AG04449 (cell line): ENCODE measurements at places on chromosomes 11 and 22.

GRCh38 chr11:77474684-77475060 is 778 bp upstream of the PAK1 start:
- DNase-seq, result no peak

DNA sequence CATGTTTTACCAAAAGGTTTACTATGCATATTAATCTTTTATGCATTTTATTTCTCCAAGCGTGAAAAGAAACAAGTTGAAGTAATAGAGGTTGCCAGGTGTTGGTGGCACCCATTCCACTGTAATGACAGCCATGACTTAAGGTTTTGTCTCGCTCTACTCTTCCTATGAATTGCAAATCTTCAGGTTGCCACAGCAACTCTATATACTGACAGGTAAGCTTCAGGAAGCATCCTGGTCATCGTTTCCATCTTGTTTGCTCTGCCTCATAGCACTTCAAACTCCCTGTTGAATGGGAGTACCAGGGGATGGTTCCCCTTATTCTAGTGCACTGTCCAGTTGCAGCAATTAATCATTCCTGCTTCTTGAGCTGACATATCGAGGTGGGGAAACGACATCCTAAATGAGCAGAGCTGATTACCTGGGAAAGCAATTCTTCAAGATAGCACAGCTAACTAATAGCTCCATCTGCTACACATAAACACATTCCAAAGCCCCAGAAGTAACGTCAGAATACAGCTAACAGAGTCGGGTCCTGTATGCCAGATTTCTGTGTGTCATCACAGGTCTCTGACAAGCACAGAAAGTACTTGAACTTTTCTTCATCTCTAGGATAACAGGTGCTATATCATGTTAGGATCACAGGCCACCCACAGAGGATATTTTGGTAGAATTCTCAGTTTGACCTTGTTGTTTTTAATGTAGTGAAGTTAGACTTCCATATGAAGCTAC is 80.3 kb downstream of the CADM1 start:
- no peak for DNase-seq

- DNase-seq, result no peak
Measured at GRCh38 chr11:35792148-35792845, 129.7 kb downstream of the TRIM44 start.

- DNase-seq, result no peak
Measured at GRCh38 chr22:22157348-22157725, 87.2 kb upstream of the VPREB1 start.

- no peak for DNase-seq
Measured at GRCh38 chr11:129967996-129968395, 34.6 kb downstream of the PRDM10 start.

DNA sequence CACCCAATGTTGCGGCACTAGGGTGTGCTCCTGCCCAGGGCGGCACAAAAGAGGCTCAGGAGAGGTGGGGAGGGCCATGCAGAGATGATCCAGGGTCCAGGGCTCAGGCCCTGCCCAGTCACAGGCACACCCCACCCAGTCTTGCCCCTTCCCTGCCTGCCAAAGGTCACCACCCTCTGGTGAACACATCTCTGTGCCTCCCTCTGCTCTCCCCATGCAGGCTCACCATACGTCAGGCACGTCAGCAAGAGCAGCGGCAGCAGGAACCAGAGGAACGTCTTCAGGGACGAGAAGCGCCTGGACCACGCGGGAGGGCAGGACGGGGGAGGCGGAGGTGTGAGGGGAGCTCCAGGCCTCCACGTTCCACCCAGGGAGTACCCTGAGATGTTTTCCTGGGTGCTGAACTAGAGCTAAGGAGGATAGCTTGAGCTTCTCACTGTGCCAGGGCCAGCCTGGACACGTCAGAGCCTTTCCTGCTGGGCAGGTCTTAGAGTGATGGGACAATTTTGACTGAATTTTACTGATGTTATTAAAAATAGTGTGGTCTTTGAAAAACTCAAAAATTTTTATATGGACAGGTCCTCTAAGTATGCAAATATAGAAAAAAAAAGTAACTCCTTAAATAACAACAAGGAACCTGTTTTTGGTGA is 7.2 kb downstream of the SUN2 start:
- no peak for DNase-seq

GRCh38 chr11:107583629-107584195 is 7.2 kb upstream of the ELMOD1 start:
- DNase-seq, result no peak

- DNase-seq, result no peak
Measured at GRCh38 chr11:34898474-34898873, 17.7 kb downstream of the APIP start.

DNA sequence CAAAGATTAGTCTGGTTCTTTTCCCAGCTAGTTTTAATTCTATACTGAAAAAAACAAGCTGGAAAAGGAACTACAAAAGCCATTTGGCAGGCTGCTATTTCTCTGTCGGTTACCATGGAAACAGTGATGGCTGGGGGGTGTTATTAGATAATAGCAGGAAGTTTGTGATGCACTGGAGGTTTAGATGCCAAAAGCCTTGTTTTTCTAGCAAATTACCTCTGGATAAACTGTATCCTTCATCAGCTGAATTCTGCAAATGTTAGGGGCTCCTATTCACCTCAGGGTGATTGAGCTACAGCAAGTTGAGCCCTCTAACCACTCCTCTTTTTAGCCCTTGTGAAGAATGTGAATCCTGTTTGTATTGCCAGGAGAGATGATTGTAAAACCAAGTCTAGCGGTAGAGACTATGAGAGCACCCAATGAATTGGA is 25.2 kb downstream of the ALKBH3 start:
- no peak for DNase-seq

GRCh38 chr11:61061081-61061826 is 41.0 kb upstream of the CD5 start:
- DNase-seq, result no peak

DNA sequence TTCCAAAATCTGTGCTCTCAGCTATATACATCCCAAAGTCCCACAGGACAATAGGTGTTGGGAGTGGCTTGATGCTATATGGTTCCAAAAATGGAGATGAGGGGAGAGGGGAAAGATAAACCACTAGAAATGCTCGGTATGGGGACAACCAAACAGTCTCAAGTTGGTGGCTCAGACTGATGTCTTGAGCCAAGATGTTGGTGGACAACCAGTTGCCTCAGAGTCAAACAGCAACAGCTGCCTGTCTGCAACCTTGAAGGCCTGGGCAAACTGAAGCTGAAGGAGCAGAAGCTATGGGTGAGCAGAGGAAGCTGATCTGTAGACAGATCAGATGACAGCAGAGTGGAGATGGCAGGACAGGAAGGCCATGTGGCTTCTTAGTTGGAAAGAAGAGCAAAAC is 4.0 kb downstream of the RRP8 start:
- no peak for DNase-seq

GRCh38 chr22:23834406-23834792 is 4.4 kb downstream of the DERL3 start:
- no peak for DNase-seq

DNA sequence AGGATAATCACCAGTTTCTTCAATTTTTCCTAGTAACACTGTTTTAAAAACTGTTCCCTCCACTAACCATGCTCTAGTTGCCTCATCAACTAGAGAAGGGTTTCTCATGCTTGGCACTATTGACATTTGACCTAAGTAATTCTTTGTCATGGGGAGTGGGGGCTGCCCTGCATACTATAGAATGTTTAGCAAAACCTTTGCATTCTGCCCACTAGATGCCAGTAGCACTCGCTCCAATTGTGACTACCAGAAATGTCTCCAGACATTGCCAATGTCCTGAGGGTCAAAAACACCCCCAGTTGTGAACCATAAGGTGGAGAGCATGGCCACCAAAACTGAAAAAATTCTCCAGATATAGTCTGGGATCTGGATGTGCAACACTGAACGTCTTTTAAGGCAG is 27.6 kb upstream of the BMAL1 start:
- DNase-seq, result no peak

GRCh38 chr11:96470521-96470920 is 80.7 kb downstream of the JRKL start:
- no peak for DNase-seq

DNA sequence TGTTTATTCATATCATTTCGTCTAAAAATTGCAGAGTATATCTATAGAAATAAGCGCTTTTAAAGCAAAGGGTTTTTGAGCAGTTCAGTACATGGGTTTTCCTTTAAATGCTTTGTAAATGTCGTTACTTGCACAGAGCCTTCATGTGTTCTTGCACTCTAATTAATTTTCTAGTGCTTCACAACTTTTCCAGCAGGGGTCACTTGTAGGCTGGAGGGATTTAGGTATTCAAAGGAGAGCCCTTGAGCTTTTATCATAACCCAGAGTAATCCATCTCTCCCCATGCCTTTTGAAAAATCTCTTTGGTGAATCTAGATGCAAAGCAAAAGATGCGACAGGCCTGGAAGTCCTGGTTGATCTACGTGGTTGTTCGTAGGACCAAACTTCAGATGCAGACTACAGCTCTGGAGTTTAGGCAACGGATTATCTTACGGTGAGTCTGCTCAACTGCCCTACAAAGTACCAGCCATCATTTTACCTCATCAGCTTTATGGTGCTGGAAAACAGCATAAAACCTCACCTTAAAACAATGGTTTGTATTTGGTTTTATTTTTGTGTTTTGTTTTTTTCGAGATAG is 60.4 kb downstream of the SFI1 start:
- DNase-seq, result no peak

DNA sequence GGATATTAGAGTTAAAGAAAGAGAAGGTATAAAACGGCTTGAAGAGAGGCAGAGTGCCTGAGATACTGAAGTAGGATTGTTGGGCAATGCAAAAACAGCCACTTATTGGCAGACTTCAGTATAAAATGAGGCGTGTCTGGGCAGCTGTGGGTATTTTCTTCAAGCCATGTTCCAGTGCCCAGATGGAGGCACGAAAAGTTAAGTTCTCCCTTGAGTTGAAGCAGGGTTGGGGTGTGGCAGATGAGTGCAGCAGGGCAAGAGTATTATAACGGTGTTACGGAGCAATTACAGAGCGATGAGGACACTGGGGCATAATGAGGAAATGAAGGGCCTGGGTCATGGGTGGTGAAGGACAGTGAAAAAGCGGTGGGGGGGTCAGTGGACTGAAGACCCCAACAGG is 73.7 kb upstream of the CREB3L1 start:
- DNase-seq, result no peak

- no peak for DNase-seq
Measured at GRCh38 chr11:1896923-1897322, 5.2 kb upstream of the PRR33 start.

DNA sequence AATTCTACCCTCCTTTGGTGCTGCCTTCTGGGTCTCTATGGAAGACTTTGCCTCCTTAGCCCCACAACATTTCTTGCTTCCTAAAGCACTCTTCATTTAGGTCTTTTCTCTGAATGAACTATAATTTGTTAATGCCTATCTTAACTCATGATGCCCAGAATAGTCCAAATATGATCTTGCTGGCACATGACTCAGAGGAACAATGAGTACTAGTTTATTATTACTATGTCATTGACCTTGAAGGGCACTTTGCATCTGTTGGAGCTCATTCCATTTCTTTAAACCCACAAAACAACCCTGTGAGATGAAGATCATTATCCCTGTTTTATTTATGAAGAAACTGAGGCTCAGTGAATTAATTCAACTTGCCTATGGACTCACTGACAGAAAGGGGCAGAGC is 320.2 kb upstream of the PLET1 start:
- DNase-seq, result no peak

GRCh38 chr11:23974601-23975000 is 522.3 kb upstream of the LUZP2 start:
- no peak for DNase-seq

DNA sequence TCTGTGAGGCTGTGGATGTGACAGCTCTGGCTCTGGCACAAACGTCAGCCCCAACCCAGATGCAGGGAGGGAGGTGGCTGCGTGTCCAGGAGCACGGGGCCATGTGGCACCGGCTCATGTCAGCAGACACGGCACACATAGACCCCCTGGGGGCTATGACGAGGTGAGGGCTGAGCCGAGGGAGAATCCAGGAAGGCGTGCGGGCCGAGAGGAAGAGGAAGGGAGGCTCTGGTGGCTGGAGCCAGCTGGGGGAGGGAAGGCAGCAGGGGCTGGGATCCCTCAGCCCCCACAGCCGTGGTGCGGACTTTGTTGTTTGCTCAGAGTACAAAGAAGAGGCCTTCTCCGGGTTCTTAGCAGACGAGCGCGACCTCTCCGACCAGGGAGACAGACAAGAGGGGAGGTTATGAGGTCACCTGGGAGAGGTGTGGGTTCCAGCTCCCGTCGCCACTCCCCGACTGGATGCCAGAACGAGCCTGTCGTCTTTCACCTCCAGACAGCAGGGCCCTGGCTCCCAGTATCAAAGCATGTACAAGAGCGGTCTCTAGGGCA is 46.1 kb downstream of the CDKN1C start:
- no peak for DNase-seq

DNA sequence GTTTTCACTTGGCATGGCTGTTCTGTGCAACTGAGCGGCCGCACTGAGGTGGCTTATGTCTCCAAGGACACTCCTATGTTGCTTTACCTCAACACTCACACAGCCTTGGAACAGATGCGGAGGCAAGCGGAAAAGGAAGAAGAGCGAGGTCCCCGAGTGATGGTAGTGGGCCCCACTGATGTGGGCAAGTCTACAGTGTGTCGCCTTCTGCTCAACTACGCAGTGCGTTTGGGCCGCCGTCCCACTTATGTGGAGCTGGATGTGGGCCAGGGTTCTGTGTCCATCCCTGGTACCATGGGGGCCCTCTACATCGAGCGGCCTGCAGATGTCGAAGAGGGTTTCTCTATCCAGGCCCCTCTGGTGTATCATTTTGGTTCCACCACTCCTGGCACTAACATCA is 2.1 kb downstream of the CLP1 start:
- DNase-seq, result no peak

DNA sequence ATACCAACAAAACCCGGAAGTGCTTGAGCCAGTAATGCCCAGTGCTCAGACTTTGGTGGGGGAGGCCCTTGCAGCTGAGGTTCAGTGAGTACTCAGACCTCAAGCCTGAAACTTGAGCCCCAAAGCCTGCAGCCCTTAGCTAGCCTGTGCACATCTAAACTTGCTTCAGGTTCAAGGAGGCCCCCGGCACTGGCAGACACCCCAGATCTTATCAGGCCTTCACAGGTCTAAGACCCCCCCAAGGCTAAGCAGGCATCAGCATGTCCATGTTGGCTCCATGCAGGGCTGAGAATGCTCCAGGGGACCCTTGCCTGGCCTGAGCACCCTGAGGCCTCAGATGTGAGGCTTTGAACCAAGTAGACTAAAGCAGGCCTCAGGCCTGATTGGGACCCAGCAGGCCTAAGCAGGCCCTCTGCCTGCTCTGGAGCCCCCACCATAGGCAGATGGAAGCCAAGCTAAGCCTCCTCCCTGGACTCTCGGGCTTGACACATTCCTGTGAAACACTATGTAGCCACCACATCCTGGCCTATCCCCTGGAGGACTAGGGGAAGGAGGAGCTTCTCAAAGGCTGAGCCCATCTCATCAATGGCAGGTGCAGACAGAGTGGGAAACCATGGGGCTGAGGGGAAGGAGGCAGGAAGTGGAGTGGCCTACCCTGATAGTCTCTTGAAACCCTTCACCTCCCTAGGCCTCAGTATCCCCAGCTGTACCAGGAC is 1.2 kb upstream of the CASTOR1 start:
- DNase-seq, result no peak
